ENCODE measurements at places on chromosomes 6 and 20.

DNA sequence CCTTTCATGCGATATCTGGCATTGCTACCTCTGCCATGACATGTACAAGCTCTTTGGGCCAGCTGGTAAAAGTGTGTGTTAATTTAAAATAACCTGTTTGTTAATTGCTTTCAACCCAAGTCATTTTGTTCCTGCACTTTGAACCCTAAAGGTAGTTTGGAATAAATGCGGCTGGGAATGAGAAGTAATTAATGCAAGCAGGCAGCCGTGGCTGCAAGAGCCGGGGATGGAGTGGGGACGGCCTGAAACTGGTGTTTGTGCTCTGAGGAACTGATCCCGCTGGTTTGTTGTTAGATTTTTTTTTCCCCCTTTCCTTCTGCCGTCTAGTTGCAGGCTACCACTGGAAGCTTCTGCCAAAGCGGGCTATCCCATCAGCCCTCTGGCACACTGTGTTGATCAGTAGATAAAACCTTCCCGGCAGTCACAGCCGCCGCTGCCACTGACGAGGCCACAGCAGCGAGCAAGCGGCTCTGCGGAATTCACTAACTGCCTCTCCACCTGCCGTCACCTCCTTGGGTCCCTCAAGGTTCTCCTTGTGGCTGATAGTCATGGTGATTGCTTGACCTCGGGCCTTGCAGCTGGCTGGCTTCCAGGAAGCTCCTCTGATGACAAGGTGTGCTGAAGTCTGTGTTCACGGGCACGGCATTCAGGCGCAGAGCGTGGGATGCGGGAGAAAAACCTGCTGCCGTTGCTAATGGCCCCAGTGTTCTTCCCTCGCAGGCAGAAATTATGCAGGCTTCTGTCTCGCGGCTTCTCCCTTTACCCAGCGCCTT lies 315.9 kb downstream of the TFAP2A start:
- no peak for DNase-seq

GRCh38 chr6:104312851-104313250 lies 546.9 kb downstream of the HACE1 start:
- DNase-seq = no peak

- DNase-seq = no peak
These were observed 3.6 kb upstream of the VSTM2L start for GRCh38 chr20:37899105-37900045.

DNA sequence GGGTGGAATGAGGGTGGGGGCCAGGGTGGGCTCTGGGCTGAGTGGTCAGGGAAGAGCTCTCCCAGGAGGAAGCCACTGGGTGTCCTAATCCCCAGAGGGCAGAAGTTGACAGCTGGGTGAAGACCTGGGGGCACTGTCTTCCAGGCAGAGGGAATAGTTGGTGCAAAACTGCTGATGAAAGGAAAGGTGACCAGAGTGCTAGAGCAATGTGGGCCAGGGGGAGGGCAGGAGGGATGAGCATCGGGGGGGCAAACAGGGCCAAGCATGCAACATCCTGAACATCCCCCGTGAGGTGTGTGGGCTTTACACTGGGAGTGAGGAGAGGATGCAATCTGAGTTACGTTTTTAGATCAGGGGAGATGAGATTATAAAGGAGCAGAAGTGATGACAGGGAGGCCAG lies 97.8 kb downstream of the NOL4L start:
- no peak for DNase-seq

GRCh38 chr6:1123386-1124375 lies 188.2 kb upstream of the FOXQ1 start:
- no peak for DNase-seq

- DNase-seq = peak; percentile 75
These were observed 54.2 kb downstream of the TBC1D7 start for GRCh38 chr6:13273931-13274706.
